ENCODE measurements at places on chromosomes 12 and 14. TPM values are rescaled to one million over a fixed set of nuclear protein-coding genes. Genes with fewer than 3 reads are reported as not detected.

The NGB gene
- total RNA-seq = not detected

The POTEM gene
- not detected for total RNA-seq

DNA sequence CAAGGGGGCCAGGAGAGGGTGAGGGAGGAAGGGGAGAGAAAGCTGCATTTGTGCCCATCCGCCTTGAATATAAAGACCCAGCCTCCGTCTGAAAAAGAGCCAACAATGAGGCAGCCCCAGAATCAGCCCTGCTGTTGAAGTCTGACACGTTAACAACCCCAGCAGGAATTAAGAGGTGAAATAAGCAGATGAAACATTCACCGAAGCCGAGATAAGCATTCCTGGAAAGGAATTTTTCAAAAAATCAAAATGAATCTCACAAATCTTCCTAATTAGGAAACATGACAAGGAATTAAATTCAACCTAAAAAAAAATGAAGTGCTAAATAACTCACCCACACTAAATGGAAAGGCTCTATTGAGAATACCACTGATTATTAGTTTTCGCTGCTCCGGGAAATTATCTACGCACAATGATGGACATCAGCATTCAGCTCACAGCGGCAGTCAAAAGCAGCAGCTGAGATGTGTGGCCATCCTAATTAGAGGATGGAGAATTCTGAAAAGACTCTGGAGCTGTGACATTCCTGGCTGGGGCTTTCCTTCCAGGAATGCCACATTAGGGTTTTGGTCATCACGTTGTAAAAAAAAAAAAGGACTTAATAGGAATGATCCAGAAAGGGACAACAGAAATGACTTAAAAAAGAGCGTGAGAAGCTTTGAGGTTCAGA lies 8.2 kb upstream of the PARP11 start:
- no peak overlapping the region for H3K4me3 ChIP-seq
- DNase-seq = no peak
- no peak overlapping the region for H3K27ac ChIP-seq

GRCh38 chr12:9198012-9198411 lies 10.2 kb downstream of the PZP start:
- no peaks in the 10 kb centered on the region for H3K36me3 ChIP-seq
- H3K27me3 ChIP-seq = no peaks in the 10 kb centered on the region
- no peak overlapping the region for H3K4me3 ChIP-seq
- no peak for DNase-seq
- H3K4me1 ChIP-seq = no peaks in the 10 kb centered on the region
- no peak overlapping the region for H3K27ac ChIP-seq

DNA sequence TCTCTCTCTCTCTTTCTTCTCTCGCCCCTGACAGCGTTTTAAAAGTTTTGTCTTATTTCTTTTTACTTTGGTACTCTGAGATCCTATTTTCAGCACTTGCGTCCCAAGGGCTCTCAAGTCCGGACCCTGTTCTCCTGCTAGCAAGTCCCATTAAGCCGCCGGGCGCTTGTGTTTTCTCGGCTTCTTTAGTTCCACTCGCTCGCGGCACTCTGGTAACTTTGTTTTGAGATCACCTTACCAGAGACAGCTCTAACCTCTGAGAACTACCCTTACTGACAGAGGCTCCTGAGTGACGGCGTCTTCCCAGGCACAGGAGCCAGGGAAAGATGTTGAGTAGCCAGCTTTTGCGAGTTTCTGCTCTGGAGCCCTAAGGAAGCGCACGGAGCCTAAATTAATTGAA lies 2.7 kb upstream of the MYF5 start:
- H3K27ac ChIP-seq = no peak overlapping the region
- H3K36me3 ChIP-seq = no peaks in the 10 kb centered on the region
- H3K4me3 ChIP-seq = no peak overlapping the region
- H3K4me1 ChIP-seq = no peaks in the 10 kb centered on the region
- DNase-seq = no peak
- H3K27me3 ChIP-seq = no peaks in the 10 kb centered on the region

DNA sequence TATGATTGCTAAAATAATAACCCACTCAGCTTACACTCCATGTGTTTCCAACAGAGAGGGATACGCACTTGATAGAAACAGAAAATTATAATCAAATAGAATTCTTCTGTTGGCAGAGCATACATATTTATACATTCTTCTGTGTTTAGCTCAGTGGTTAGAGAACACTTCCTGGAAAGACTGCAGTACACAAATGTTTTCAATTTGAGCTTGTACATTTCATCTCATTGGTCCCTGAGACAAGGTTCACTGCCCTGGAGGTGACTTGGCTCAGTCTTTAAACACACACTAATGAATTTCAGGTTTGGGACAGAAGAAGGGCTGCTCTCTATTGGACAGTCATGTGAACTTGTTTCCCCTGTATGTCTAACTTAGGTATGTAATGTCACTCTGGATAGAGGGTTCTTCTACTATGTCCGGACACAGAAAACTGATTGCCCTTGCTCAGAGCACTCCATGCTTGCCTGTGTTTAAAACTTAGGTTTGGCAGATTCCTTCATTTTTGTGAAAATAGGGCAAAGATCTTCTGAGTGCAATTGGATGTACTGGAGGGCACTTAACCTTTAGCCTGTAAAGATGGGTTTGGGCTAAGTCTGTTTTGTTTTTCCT lies 22.9 kb downstream of the PROX2 start:
- no peaks in the 10 kb centered on the region for H3K36me3 ChIP-seq
- peaks cover 40% of the 10 kb centered on the region for H3K4me1 ChIP-seq
- peak overlapping the region; percentile 60 for H3K27ac ChIP-seq

GRCh38 chr12:121712190-121712460 lies 427 bp upstream of the TMEM120B start:
- H3K27me3 ChIP-seq = no peaks in the 10 kb centered on the region
- peak overlapping the region; percentile 95 for H3K4me3 ChIP-seq
- no peaks in the 10 kb centered on the region for H3K36me3 ChIP-seq
- peak; percentile 67 for DNase-seq
- H3K4me1 ChIP-seq = peaks cover 23% of the 10 kb centered on the region
- H3K27ac ChIP-seq = peak overlapping the region; percentile 88

DNA sequence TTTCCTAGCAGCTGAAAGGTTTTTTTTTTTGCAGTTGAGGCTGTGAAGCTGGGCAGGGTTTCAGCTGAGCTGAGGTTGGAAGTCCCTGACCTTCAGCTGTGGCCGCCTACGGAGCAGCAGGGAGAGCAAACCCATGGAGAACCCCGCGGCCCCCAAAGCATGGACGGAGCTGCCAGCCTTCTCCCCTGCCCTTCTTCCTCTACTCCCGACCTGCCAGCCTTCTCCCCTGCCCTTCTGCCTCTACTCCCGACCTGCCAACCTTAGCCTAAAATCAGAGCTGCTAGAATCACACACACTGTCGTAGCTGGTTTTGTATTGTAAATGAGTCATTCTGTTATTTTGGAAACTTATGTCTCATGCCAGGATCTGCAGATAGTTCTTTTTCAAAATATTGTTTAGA lies 74.6 kb downstream of the PPP2R5C start:
- H3K27me3 ChIP-seq = no peaks in the 10 kb centered on the region
- peak overlapping the region; percentile 59 for H3K27ac ChIP-seq
- peak; percentile 77 for DNase-seq
- no peaks in the 10 kb centered on the region for H3K36me3 ChIP-seq
- peak overlapping the region; percentile 49 for H3K4me3 ChIP-seq

The DTX1 gene
- total RNA-seq = not detected

The RD3L gene
- not detected for total RNA-seq

DNA sequence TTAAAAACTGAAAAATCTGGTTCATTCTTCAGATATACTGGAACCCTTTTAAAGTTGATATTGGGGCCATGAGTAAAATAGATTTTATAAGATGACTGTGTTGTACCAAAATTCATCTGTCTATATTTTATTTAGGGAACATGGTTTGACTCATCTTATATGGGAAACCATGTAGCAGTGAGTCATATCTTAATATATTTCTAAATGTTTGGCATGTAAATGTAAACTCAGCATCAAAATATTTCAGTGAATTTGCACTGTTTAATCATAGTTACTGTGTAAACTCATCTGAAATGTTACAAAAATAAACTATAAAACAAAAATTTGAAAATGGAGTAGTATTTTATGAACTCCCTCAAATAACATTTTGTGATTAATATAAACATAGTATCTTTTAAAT lies 14.2 kb downstream of the PTGER2 start:
- no peaks in the 10 kb centered on the region for H3K36me3 ChIP-seq
- peak; percentile 86 for DNase-seq
- H3K27ac ChIP-seq = peak overlapping the region; percentile 40
- 0 out of 2 replicates have a peak overlapping the region, but pooled peaks have one; percentile 5 for H3K4me3 ChIP-seq
- H3K4me1 ChIP-seq = peaks cover 30% of the 10 kb centered on the region

DNA sequence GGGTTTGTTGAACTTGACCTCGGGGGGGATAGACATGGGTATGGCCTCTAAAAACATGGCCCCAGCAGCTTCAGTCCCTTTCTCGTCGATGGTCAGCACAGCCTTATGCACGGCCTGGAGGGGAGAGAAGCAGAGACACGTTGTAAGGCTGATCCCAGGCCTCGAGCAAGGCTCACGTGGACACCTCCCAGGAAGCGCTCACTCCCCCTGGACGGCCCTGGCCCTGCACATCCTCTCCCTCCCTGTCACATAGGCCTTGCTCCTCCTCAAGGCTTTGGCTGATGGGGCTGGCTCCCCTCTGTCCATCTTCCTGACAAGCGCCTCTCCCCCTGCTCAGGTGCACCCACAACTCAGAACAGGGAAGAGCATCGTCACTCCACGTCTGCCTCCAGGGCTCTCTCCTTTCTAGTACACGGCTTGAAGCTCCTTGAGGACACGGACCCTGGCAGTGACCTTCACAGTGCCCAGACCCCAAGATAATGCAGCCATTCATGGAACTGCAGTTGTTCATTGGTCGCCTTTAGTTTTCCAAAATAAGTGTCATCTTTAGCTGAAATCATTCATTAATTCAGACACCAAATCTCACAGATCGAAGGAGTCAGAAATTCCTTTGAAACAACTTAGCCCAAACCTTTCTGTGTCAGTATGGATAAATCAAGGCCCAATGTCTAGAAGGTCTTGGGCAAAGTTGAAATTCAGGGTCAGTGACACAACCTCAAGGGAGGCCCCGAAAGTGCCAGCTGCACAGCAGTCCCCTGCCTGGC lies 9.7 kb downstream of the SERPINA1 start:
- H3K36me3 ChIP-seq = no peaks in the 10 kb centered on the region
- H3K27me3 ChIP-seq = no peaks in the 10 kb centered on the region
- H3K27ac ChIP-seq = no peak overlapping the region
- no peak for DNase-seq
- peaks cover 14% of the 10 kb centered on the region for H3K4me1 ChIP-seq
- no peak overlapping the region for H3K4me3 ChIP-seq

The TMEM179 gene
- total RNA-seq = not detected

DNA sequence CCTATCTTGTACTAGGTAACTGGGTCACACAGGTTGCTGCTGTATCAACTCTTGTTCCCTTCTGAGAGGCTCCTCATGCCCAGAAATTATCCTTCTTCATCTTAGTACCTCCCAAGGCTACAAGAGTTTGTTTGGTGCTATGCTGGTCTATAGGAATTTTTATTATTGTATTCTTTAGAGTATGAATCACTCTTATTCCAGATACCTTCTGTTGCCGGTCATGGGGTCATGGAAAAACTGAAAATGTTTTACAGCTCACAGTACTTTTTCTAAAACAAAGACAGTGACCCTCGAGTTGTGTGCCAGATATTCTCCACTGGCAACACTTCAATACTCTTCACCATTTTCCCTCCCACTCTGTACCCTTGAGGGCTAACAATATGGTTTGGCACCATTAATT lies 1598.0 kb upstream of the TMEM132C start:
- peak overlapping the region; percentile 95 for H3K27ac ChIP-seq
- 0 out of 2 replicates have a peak overlapping the region, but pooled peaks have one; percentile 31 for H3K4me3 ChIP-seq
- H3K4me1 ChIP-seq = peaks cover 31% of the 10 kb centered on the region
- H3K36me3 ChIP-seq = no peaks in the 10 kb centered on the region
- DNase-seq = peak; percentile 63
- no peaks in the 10 kb centered on the region for H3K27me3 ChIP-seq

DNA sequence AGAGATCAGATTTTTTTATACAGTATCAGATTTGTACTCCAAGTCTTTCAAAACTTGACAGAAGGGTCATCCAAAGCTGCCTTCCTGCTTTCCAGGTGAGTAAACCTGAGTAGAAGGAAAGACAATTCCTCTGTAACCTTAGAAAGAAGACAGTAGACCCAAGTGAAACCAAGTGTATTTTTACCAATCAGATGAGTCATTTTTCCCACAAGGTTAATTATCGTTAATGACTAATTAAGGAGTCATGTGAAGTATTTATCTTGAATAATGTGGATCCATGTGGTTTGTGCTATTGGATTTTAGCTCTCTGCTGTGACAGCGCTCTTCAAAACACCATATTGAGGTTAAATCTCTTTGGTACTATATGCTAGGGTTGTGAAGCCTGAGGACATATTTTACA lies 74.0 kb upstream of the PELI2 start:
- H3K27ac ChIP-seq = no peak overlapping the region
- H3K27me3 ChIP-seq = 0 out of 2 replicates have a peak, but pooled peaks cover 11% of the 10 kb centered on the region
- no peaks in the 10 kb centered on the region for H3K4me1 ChIP-seq
- no peak for DNase-seq
- H3K36me3 ChIP-seq = no peaks in the 10 kb centered on the region

The SERPINA4 gene
- total RNA-seq = not detected

- DNase-seq = no peak
- no peaks in the 10 kb centered on the region for H3K36me3 ChIP-seq
- H3K27ac ChIP-seq = no peak overlapping the region
- no peaks in the 10 kb centered on the region for H3K4me1 ChIP-seq
- H3K27me3 ChIP-seq = no peaks in the 10 kb centered on the region
- no peak overlapping the region for H3K4me3 ChIP-seq
Measured at GRCh38 chr14:31712244-31713127, 151.3 kb downstream of the NUBPL start.

- no peaks in the 10 kb centered on the region for H3K36me3 ChIP-seq
- no peak overlapping the region for H3K27ac ChIP-seq
- H3K4me1 ChIP-seq = no peaks in the 10 kb centered on the region
Measured at GRCh38 chr14:97413022-97413539, 615.9 kb downstream of the VRK1 start.

DNA sequence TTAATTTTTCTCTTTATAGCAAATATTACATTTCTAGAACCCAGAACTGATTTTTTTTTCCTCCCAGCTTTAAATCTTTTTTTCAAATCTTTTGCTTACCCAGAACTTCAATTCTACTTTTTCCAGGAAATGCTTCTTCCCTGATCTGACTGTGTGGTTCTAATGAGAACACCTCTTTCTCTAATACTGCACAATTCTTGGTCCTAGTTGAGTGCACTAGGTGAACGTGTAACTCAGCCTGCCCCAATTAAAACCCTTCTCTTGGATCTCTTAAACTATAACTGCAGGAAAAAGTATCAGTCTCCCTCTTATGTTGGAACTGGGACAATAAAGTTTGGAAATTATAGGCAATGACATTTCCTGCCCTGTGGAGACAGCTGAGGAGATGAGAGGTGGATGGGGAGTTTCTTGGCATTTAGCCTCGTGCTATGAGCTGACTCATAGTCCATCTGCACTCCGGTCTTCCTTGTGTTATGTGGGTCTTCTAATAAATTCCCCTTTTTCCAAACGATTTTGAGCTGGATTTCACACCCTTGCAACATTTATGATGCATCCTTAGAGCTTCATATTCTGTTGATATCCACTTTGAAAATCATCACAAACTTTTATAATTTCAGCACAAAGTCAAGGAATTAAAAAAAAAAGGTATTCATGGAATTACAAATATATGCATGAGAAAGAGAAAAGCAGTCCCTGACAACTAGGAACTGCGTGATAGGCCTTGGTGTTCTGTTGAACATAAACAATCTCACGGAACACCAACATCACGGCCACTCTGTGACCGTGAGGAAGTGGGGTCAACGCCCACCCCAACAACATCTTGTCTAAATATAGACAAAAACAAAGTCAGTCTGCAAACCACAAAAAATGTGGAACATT lies 52.4 kb downstream of the BRMS1L start:
- peak; percentile 89 for DNase-seq
- H3K4me1 ChIP-seq = peaks cover 22% of the 10 kb centered on the region
- no peaks in the 10 kb centered on the region for H3K36me3 ChIP-seq
- peak overlapping the region; percentile 49 for H3K4me3 ChIP-seq

All from GM23248 (cell line).